Non-pigmented ciliary epithelial cell (primary cell): ENCODE measurements at places on chromosomes 6 and 20.

DNA sequence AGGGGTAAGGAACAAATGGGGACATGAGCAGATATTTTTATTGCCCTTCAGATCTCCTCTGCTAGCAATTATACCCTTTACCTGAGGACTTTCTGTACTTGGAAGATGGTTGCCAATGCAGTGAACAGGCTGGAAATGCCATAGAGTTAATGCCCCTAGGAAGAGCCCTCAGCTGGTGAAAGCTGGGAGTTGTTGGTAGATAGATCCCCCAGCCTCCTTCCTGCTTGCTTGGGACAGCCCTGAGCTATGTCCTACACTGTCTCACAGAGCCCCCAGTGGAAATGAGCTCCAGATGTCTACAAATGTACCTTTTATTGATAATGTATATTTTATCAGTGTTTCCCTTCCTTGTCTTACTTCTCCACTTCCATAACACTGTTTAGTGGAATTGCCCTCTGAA lies 87.6 kb upstream of the PAK5 start:
- DNase-seq = no peak

DNA sequence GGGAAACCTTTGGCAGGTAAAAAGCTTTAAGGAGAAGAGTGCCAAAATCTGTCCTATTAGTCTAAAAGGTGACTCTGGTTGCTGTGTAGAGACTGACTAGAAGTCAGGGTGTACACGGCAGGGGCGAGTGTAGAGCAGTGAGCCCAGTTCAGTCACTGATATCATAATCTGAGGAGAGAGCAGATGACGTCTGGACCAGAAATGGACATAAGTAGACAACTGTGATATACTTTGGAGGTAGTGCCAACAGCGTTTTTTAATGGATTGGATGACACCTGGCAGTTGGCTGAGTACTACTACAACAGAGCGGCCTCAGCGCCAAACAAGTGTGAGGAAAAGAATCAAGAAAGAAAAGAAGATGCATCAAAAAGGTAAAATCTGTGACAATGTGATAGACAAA lies 76.0 kb downstream of the MAP7 start:
- no peak for DNase-seq

- no peak for DNase-seq
These were observed 32.5 kb downstream of the POFUT1 start for GRCh38 chr20:32240205-32240604.

DNA sequence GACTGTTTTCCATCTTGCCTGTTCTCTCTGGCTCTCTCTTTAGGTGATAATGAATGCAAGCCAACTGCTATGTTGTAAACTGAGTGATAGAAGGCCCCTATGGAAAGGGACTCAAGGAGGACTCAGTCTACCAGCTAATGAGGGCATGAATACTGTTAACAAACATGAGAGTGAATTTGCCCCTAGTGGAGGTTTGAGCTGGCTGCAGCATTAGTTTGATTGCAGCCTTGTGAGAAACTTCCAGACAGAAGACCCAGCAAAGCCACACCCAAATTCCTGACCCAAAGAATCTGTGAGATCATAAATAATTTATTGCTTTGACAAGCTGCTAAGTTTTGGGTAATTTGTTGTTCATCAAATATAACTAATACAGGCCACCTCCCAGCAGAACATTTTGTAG lies 50.0 kb upstream of the PLCB1 start:
- DNase-seq = no peak

- DNase-seq = no peak
These were observed 45.5 kb downstream of the CEP43 start for GRCh38 chr6:167044696-167045095.

DNA sequence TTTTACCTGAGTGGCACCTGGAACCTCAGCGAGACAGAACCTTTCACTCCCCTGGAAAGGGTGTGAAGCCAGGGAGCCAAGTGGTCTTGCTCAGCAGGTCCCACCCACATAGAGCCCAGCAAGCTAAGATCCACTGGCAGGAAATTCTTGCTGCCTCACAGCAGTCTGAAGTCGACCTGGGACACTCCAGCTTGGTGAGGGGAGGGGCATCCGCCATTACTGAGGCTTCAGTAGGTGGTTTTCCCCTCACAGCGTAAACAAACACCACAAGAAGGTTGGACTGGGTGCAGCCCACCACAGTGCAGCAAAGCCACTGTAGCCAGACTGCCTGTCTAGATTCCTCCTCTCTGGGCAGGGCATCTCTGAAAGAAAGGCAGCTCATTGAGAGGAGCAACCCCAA lies 134.7 kb upstream of the RSPO3 start:
- no peak for DNase-seq

DNA sequence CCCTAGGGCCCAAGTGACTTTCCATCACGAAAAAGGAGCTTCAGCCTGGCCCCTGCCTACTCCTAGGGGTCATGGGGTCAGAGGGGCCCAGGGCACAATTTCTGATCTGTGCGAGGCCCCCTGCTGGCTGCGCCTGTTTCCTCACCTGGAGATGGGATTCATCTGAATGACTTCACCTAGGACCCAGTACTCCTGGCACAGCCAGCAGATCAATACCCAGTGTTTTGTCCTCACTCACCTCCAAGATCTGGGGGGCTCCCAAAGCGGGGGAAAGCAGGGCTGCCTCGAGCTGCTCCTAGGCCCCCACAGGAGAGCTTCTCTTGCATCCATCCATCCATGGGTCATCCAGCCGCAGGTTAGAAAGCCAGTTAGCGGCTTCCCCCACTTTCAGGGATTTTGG lies 33.8 kb downstream of the CD40 start:
- no peak for DNase-seq

- DNase-seq = no peak
These were observed 159.1 kb downstream of the HACE1 start for GRCh38 chr6:104700371-104701185.

GRCh38 chr6:118502169-118502568 lies 45.9 kb upstream of the PLN start:
- no peak for DNase-seq

DNA sequence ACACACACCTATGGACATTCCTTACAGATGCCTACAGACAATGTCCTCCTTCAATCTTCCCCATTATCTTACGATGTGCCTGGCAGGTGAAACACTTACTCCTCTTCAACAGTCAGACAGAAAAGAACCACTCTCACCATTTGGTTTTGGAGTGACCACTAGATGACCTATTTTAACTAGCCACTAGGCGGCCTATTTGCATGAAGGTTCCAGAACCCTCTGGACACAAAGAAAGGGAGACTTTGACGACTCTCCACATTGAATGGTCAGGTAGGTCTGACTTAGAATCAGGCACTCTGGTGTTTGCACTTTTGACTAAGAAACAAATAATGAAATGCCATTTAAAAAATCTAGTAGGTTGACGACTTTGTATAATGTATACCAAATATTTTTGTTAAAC lies 42.0 kb downstream of the PNLDC1 start:
- no peak for DNase-seq

DNA sequence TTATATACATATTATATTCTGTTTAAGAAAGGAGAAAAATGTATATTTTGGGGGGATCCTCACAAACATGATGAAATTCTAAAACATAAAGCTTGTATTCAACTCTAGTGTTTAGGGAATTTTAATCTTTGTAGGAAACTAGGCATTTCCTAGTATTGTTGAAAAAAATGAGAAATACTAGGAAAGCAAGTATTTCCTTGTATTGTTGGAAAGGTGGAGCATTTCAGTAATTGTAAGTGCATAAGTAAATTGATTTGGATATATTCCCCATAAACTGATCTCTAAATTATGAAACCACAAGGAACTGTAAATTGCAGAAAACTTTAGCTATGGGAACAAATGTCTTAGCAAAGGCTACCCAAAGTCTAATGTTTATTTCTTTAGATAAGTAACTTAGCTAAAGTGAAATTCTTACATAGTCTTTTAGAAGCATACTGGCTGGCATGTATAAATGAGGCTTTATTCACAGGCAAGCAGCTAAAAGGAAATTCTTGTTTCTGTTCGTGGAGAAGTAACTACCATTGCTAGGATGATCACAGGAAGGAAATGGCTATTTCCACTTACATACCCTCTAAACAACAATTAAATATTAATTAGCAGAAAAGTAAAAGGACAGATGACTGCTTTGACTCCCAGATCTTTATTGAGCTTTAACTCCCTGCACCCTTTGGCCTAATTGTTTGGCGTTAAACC lies 19.9 kb upstream of the NRN1 start:
- DNase-seq = no peak

GRCh38 chr6:35497571-35498421 lies 917 bp upstream of the TEAD3 start:
- DNase-seq = no peak

DNA sequence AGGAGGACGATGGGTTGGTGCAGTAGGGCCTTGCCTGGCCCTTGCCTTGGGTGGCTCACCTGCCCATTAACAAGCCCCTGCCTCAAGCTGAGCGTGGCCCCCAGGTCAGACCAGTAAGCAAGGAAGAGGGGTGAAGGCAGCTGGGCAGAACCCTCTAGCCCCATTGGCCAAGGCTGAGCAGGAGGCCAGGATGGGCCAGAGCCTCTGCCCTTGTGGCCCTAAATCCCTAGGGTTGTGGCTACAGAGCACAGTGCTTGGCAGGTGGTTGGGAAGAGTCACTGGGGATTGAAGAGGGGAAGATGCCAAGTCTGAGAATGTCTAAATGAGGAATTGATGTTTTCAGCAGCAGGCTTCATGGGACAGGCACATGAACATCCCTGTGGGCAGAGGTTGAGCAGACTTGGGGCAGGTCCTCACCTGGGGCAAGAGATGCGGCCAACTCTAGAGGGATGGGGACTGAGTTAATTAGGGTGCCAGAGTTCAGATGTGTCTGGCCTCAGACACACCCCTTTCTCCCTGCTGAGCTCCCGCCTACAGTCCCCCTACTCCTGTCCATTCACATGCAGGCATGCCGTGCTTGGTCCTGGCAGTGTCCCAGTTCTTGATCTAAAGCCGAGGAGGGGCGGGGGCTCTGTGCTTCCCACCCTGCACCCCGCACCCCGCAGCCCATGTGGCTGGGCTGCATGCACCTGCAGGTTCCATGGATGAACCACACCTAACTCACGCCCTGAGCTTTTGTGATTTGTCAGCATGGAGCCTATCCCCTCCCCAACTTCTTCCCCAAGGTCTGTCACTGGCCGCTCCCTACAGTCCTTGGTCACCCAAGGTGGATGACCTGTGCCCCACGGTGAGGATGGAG lies 9.8 kb downstream of the GTSF1L start:
- DNase-seq = no peak

- no peak for DNase-seq
These were observed 516.9 kb upstream of the JAG1 start for GRCh38 chr20:11190741-11191140.

DNA sequence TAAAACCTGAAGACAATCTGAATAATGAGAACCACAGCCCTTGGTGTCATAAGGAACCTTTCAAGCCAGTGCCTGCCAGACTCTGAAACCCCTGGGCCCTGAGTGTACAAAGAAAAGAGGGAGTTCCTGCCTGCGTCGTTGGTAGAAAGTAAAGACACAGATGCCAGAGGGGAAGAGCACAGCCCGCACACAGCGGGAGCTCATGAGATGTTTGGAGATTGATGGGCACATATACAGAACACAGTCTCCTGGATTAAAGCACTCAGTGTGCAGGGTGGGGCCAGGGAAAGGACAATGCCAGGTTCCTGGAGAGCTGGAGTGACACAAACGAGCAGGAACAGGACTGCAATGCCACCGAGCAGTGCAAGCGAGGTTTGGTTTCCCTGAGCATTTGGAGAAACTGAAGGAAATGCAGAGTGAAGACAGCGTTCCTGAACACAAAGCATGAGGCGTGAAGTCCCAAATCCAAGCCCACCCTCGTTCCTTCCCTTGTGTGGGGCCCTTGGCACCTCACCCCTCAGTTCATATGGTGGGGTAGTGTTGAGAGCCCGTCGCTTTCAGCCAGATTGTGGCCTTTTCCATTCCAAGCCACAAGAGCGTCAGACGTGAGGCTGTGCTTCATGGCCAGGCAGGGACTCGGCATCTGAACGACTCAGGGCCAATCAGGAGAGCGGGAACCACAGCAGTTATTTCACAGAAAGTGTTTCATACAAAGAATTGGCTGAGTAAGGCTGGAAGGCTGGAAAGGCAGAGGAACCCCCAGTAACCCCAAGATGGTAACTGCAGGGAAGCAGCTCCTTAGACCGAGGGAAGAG lies 41.0 kb upstream of the RPS6KA2 start:
- DNase-seq = no peak

DNA sequence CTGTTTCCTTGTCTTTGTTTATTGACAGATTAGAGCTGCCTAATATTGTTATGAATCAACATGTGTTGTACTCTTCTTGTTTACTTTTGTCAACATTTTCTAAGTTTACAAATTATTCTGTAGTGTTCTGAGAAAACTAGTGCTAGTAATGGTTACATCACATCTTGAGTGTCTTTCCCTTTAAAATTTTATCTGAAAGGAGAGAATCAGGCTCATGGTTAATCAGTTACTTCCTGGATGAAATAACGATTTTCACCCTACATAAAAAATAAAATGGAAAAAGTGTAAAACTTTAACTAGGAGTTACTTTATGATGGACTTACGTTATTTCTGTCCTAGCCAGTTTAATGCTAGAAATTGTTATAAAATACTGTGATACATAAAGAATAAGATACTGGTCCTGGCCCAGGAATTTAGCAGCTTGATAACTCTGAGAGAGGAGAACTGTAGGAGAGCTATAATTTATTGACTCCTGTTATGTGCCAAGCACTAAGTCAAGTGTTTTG lies 26.4 kb upstream of the BMP5 start:
- no peak for DNase-seq

DNA sequence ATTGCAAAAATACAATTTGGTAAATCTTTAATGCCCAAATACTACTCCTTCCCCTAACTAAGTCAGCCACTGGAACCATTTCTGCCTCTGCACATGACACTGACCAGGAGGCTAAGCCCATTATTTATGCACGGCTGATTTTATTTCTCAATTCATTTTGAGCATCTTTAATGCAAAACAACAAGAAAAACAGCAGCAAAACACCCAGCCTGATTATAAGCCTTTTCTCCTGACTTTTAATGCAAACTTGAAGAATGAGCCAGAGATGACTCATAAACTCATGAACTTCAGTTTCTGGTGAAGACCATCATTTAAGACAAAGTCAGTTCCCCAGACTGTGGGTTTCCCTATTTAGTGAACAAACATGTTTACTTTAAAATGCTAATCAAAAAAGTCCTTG lies 51.6 kb downstream of the CYP24A1 start:
- DNase-seq = no peak
